ENCODE measurements at places on chromosomes 4 and X.

GRCh38 chr4:105389167-105389566 is 84.7 kb downstream of the PPA2 start:
- no peak for DNase-seq
- H3K27me3 ChIP-seq: no peaks in the 10 kb centered on the region
- no peak overlapping the region for H3K27ac ChIP-seq

- H3K4me3 ChIP-seq: no peak overlapping the region
- H3K4me1 ChIP-seq: no peaks in the 10 kb centered on the region
- DNase-seq: no peak
- H3K27ac ChIP-seq: no peak overlapping the region
Observed at GRCh38 chrX:133435544-133436124, 20.3 kb upstream of the GPC4 start.

DNA sequence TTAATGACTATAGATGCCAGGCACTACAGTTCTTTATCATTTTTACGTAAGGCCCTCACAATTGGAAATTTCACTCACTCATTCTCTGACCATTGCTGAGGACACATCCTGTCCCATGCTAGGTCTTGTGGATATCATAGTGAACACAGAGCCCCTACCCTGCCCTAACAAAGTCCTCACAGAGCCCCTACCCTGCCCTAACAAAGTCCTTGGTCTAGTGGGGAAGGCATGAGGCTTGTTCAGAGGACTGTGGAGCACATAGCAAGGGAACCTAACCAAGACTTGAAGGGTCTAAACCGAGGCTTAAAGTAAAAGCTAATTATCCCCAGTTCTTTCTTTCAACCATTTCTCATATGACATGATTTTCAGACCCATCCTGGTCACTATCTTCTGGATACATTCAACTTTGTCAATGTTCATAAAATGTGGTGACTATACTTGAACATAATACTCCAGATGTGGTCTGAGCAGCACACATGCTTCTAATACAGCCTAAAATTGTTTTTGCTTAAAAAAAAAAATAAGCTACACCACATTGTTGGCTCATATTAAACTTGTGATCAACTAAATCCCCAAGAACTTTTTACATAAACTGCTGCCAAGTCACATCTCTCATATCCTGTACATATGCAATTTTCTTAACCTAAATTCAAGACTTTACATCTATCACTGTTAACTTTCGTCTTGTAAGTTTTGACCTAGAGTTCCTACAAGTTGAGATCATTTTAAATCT is 77.0 kb downstream of the GPC3 start:
- no peaks in the 10 kb centered on the region for H3K36me3 ChIP-seq
- no peak for DNase-seq
- no peaks in the 10 kb centered on the region for H3K4me1 ChIP-seq
- no peak overlapping the region for H3K27ac ChIP-seq
- H3K27me3 ChIP-seq: peaks cover 16% of the 10 kb centered on the region

DNA sequence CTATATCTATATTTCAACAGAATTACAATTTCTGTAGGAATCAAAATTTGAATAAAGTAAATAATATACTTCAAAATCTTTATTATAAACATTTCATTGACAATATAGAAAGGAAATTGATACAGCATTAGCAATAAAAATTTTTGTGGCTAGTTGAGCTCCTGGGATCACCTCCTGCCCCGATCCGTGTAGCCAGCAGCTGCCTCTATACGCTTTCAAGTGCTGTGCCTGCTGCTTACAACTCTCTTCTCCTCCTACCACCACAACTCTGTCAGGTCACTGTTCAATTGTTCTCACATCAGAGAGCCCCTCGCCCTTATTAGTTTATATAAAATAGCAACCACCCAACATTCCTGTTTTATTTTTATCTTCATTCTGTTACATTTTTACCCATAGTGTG is 27.6 kb downstream of the INPP4B start:
- no peak overlapping the region for H3K27ac ChIP-seq
- peaks cover 7% of the 10 kb centered on the region for H3K4me1 ChIP-seq
- no peaks in the 10 kb centered on the region for H3K27me3 ChIP-seq
- H3K36me3 ChIP-seq: no peaks in the 10 kb centered on the region
- H3K4me3 ChIP-seq: no peak overlapping the region

- H3K4me3 ChIP-seq: no peak overlapping the region
- H3K4me1 ChIP-seq: no peaks in the 10 kb centered on the region
- H3K27me3 ChIP-seq: no peaks in the 10 kb centered on the region
Observed at GRCh38 chrX:44529310-44529709, 13.3 kb downstream of the FUNDC1 start.

DNA sequence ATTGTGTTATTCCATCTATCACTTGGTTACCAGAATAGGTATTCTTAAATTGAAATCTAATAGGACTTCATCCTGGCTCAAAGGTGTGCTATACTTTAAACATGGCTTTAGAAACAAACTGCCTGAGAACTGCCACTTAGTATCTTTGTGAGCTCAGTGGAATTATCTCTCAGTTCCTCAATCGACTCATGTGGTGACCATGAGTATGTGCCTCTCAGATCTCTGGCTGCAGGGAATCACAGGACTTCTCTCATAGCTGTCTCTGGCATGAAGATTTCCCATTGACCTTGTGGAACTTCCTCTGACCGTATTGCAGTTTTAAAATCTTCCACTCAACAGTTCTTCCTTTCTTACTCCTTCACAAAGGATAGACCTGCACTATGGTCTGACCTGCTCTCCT is 681.9 kb upstream of the BOD1L1 start:
- no peaks in the 10 kb centered on the region for H3K27me3 ChIP-seq
- H3K4me3 ChIP-seq: no peak overlapping the region
- H3K4me1 ChIP-seq: no peaks in the 10 kb centered on the region
- H3K36me3 ChIP-seq: no peaks in the 10 kb centered on the region
- no peak overlapping the region for H3K27ac ChIP-seq

DNA sequence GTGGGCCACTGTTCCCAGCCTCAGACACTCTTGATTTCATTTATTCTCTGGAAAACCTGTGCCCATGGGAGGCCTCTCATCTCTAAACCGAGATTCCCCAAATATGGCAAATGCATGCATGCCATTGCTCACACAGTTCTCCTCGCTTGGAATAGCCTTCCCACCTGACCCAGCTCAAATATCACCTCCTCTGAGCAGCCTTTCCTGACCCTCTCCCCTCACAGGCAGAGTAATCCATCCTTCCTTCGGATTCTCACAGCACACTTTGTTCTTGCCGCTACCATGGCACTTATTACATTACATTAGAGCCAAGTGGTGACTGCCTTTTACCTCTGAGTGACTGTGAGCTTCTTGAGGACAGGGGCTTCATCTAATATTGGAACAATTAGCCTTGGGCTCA is 209.5 kb downstream of the HS6ST2 start:
- H3K4me3 ChIP-seq: no peak overlapping the region
- no peaks in the 10 kb centered on the region for H3K27me3 ChIP-seq
- no peaks in the 10 kb centered on the region for H3K36me3 ChIP-seq
- no peak for DNase-seq

GRCh38 chr4:40225497-40225896 is 28.7 kb downstream of the RHOH start:
- DNase-seq: no peak
- no peak overlapping the region for H3K4me3 ChIP-seq
- no peaks in the 10 kb centered on the region for H3K27me3 ChIP-seq
- H3K4me1 ChIP-seq: no peaks in the 10 kb centered on the region
- no peak overlapping the region for H3K27ac ChIP-seq

- DNase-seq: no peak
- no peaks in the 10 kb centered on the region for H3K36me3 ChIP-seq
- H3K27me3 ChIP-seq: no peaks in the 10 kb centered on the region
- peaks cover 55% of the 10 kb centered on the region for H3K4me1 ChIP-seq
- peak overlapping the region; percentile 55 for H3K27ac ChIP-seq
Observed at GRCh38 chrX:107738768-107739167, 36.8 kb downstream of the TSC22D3 start.

GRCh38 chr4:173415092-173415491 is 16.2 kb upstream of the SCRG1 start:
- H3K36me3 ChIP-seq: no peaks in the 10 kb centered on the region
- H3K4me1 ChIP-seq: no peaks in the 10 kb centered on the region
- no peak overlapping the region for H3K27ac ChIP-seq
- no peaks in the 10 kb centered on the region for H3K27me3 ChIP-seq
- H3K4me3 ChIP-seq: no peak overlapping the region
- no peak for DNase-seq

- DNase-seq: no peak
- H3K36me3 ChIP-seq: no peaks in the 10 kb centered on the region
- no peak overlapping the region for H3K4me3 ChIP-seq
- H3K27ac ChIP-seq: no peak overlapping the region
- no peaks in the 10 kb centered on the region for H3K4me1 ChIP-seq
Observed at GRCh38 chr4:793093-793861, 32.7 kb downstream of the CPLX1 start.

- H3K36me3 ChIP-seq: no peaks in the 10 kb centered on the region
- H3K4me3 ChIP-seq: no peak overlapping the region
- no peak for DNase-seq
- H3K27ac ChIP-seq: no peak overlapping the region
- no peaks in the 10 kb centered on the region for H3K27me3 ChIP-seq
Observed at GRCh38 chr4:37803348-37803973, 23.0 kb upstream of the PGM2 start.

DNA sequence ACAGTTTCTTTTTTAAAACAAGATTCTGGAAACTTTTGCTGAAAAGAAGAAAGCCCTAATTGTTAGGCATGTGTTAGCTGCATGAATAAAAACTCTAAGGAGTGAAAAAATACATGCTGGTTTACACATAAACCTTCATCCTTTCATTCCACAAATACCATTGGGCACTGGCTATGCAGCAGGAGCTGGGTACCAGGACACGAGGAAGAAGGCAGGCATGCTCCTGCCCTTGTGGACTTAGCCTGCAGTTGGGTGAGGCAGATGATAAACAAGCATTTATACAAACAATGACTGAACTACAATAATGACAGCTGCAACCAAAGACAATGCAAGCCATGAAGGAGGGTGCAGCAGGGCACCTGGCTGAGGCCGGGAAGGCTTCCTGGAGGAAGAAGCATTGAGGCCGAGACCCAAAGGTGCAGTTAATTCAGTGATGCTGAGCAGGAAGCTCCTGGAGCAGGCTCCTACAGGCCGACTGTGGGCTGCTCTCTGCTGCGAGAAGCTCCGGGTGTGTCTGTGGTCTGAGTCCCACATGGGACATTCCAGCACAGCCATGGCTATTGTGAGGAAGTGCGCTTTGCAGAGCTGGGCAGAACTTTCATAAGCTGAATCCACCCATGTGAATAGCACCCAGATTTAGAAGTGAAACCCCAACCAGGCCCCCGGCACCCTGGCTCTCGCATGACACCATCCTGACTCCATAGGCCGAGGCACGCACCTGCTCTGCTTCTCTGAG is 44.0 kb upstream of the MXD4 start:
- no peak overlapping the region for H3K4me3 ChIP-seq
- H3K27me3 ChIP-seq: no peaks in the 10 kb centered on the region

DNA sequence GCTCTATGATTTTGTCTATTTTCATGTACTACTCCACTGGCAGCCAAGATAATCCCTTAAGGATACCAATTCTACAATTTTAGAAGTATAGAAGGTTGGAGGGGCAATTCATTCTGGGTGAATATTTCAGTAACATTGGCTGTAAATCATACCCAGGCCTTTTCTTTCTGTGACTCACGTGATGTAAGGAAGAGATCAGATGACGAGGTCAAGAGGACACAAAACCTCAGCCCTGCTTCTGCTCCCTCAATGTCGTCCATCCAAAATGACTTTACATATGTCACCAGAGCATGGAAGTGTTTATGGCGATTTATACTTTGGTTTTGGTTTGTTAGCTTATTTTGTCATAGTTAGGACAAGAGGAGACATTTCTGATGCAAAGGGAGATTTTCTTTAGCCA is 70.7 kb upstream of the SLC4A4 start:
- no peaks in the 10 kb centered on the region for H3K36me3 ChIP-seq
- peaks cover 5% of the 10 kb centered on the region for H3K4me1 ChIP-seq
- H3K4me3 ChIP-seq: no peak overlapping the region

- H3K4me1 ChIP-seq: no peaks in the 10 kb centered on the region
- H3K36me3 ChIP-seq: no peaks in the 10 kb centered on the region
- H3K4me3 ChIP-seq: no peak overlapping the region
Observed at GRCh38 chr4:36269101-36269500, 12.3 kb upstream of the DTHD1 start.

- no peak overlapping the region for H3K4me3 ChIP-seq
- no peaks in the 10 kb centered on the region for H3K36me3 ChIP-seq
- DNase-seq: no peak
- peak overlapping the region; percentile 3 for H3K27ac ChIP-seq
- H3K27me3 ChIP-seq: no peaks in the 10 kb centered on the region
Observed at GRCh38 chr4:16859031-16859430, 39.4 kb downstream of the LDB2 start.

GRCh38 chr4:153741541-153741940 is 18.3 kb downstream of the RNF175 start:
- no peaks in the 10 kb centered on the region for H3K36me3 ChIP-seq
- no peak for DNase-seq
- no peaks in the 10 kb centered on the region for H3K4me1 ChIP-seq
- no peak overlapping the region for H3K4me3 ChIP-seq
- H3K27me3 ChIP-seq: no peaks in the 10 kb centered on the region

GRCh38 chr4:87005369-87005689 is 70.5 kb downstream of the AFF1 start:
- peak overlapping the region; percentile 87 for H3K4me3 ChIP-seq
- H3K36me3 ChIP-seq: no peaks in the 10 kb centered on the region
- DNase-seq: no peak
- peak overlapping the region; percentile 98 for H3K27ac ChIP-seq
- no peaks in the 10 kb centered on the region for H3K27me3 ChIP-seq

GRCh38 chr4:86014599-86014998 is 345.3 kb downstream of the MAPK10 start:
- no peak overlapping the region for H3K27ac ChIP-seq
- no peak for DNase-seq

DNA sequence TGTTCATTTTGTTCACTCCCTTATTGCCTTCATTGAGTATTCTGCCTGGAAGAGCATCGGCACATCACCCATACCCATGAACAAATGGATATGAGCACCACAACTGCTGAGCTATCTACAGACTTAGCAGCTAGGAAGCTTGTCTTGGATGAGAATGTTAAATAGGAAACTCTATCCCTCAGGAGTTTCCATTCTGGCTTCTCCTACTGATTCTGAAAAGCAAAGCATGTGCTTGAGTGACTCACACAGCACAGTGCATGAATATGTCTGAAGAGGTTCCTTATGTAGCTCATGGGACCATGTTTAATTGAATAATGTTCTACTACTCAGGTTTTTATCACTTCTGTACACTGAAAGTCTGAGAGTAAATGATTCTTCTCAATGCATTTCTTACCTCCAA is 57.3 kb upstream of the MXRA5 start:
- no peaks in the 10 kb centered on the region for H3K36me3 ChIP-seq
- H3K4me3 ChIP-seq: no peak overlapping the region
- no peak overlapping the region for H3K27ac ChIP-seq
- H3K4me1 ChIP-seq: no peaks in the 10 kb centered on the region
- DNase-seq: no peak

- no peak overlapping the region for H3K4me3 ChIP-seq
- H3K36me3 ChIP-seq: no peaks in the 10 kb centered on the region
- DNase-seq: no peak
- no peaks in the 10 kb centered on the region for H3K4me1 ChIP-seq
- no peaks in the 10 kb centered on the region for H3K27me3 ChIP-seq
- no peak overlapping the region for H3K27ac ChIP-seq
Observed at GRCh38 chr4:174561560-174561959, 39.3 kb upstream of the HPGD start.
